ENCODE measurements at places on chromosomes 5 and 9. TPM values are rescaled to one million over a fixed set of nuclear protein-coding genes. Genes with fewer than 3 reads are reported as not detected.

- H3K36me3 ChIP-seq: no peaks in the 10 kb centered on the region
- H3K27ac ChIP-seq: no peak overlapping the region
- no peak for DNase-seq
- H3K4me1 ChIP-seq: no peaks in the 10 kb centered on the region
Observed at GRCh38 chr5:168300326-168301182, 9.1 kb downstream of the WWC1 start.

DNA sequence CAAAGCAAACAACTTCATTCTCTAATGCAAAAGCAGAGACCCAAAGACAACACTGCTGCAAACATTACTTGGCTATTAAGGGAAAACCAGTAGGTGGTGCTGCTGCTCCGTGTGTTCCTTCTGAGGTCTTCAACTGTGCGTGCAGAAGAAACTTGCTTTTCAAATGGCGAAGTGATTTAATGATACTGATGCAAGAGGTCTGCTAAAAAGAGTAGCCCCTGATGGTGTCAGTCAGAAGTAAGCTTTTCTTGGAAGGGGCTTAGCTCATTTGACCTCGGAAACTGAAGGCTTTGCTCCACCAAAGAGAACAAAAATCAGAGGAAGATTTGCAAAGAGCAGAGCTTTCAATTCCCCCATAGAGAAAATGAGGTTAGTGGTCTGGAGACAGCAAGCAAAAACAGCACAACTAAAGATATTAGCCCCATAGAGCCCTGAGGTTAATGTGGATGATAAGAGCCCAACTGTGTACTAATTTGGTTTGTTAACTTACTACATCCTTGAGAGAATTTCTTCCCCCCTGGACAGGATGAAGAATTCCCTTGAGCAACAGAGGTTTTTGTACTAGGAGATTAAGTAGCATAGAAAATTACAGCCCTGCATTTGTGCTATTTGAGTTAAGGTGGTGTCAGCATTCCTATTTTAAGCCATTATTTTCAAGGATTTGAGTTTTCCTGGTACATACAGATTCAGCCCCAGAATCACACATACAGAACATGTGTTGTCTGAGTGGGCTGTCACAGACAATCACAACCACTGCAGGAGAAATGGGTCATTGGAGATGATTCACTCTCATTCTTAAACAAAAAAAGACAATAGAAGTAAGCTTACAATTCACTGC, 153.2 kb upstream of the C9orf72 start:
- H3K27ac ChIP-seq: no peak overlapping the region
- H3K27me3 ChIP-seq: no peaks in the 10 kb centered on the region
- H3K4me1 ChIP-seq: no peaks in the 10 kb centered on the region
- no peaks in the 10 kb centered on the region for H3K36me3 ChIP-seq
- DNase-seq: peak; percentile 6

DNA sequence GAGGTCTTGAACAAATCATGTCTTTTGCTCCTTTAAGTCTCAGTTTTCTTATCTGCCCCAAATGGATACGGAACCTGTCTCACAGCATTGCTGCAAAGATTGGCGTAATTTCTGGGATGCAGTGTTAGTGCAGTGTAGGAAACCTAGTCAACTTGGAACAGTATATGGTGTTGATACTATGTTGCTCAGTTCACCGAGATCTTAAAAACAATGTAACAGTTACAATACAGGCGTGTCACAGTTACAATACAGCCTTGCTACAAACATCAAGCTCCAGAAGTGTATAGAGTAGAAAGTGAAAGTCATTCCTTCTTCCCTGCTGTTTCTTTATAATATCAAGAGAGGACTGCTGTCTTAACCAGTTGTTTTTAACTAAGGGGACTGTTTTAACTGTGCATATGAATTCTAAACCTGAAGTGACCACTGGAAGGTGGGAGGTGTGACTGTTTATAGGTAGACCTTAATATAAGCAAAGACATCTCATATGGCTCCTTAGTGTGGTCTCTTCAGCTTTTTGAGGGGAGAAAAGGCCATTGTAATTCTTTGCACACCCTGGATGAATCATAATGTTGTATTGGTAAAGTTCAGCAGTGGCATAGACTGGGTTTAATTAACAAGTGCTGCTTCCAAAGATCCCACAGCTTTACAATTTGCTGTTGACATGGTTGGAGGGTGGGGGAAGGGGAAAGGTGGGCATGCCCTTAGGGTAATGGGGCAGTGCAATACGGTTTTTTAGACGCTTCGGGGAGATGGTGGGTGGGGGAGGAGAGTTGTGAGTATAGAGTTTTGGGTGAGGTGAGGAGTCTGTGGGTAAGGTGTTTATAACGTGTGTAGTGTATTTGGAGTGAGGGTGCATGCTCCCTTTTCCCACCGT, 12.9 kb downstream of the PRRC2B start:
- H3K27ac ChIP-seq: peak overlapping the region; percentile 96
- no peaks in the 10 kb centered on the region for H3K36me3 ChIP-seq
- DNase-seq: no peak

- no peak for DNase-seq
- no peaks in the 10 kb centered on the region for H3K4me1 ChIP-seq
- no peaks in the 10 kb centered on the region for H3K36me3 ChIP-seq
- H3K27me3 ChIP-seq: no peaks in the 10 kb centered on the region
Observed at GRCh38 chr5:124997186-124997893, 250.9 kb upstream of the ZNF608 start.

ARAP3 gene
- 3.5 TPM for total RNA-seq

Data from gastrocnemius medialis (tissue), 4 donors.